NCI-H1417 treated with DMSO at 0.1 percent for 48 hours (cell line): ENCODE measurements at places on chromosomes 4 and X.
A peak's percentile ranks its signal among the peaks of the same experiment; 100 is the strongest.

- DNase-seq = no peak
Measured at GRCh38 chr4:38386654-38387188, 277.3 kb upstream of the KLF3 start.

GRCh38 chr4:169279108-169279507 is 8.4 kb upstream of the SH3RF1 start:
- no peak for DNase-seq

DNA sequence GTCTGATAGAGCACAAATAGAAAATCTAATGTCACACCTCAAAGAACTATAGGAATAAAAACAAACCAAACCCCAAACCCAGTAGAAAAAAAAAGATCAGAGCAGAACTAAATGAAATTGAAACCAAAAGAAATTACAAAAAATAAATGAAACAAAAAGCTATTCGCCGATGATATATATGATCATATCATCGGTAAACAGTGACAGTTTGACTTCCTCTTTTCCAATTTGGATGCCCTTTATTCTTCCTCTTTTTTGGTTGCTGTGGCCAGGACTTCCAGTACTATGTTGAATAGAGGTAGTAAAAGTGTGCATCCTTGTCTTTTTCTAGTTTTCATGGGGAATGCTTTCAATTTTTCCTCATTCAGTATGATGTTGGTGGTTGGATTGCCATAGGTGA is 215.3 kb upstream of the AR start:
- no peak for DNase-seq

- no peak for DNase-seq
Measured at GRCh38 chrX:470686-471085, 84.0 kb upstream of the PPP2R3B start.

GRCh38 chr4:119152741-119153140 is 17.1 kb downstream of the MYOZ2 start:
- DNase-seq = no peak

- no peak for DNase-seq
Measured at GRCh38 chr4:2651998-2652397, 104.1 kb downstream of the TNIP2 start.

DNA sequence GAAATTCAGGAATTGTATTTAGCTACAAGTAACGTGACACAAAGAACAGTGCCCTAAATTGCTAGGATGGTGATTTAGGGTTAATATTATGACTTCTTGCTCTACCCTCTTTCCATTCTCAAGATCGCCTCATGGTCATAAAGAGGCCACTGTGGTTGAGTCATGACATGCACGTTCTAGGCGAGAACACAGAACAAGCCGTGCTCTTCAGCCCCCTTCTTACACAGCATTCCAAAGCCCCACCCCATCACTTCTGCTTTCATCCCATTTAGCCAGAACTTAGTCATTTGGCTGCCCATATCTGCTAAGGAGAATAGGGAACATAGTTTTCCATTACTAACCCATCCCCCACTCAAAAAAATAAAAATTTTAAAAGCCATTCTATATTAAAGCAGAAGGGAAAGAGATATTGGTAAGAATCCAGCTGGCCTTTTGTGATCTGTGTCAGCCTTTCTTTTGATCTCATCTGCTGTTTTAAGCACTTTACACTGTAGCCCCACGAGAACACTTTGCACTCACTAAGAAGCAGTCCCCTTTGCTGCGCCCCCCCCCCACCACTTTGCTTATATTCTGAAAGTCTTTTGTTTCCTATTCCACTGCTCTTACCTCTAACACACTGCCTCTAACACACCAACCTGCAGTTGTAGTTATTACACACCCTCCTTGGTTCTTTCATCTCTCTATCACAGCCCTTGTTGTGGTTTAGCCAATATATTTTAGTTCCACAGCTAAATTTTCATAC is 28.4 kb downstream of the NPNT start:
- DNase-seq = no peak

DNA sequence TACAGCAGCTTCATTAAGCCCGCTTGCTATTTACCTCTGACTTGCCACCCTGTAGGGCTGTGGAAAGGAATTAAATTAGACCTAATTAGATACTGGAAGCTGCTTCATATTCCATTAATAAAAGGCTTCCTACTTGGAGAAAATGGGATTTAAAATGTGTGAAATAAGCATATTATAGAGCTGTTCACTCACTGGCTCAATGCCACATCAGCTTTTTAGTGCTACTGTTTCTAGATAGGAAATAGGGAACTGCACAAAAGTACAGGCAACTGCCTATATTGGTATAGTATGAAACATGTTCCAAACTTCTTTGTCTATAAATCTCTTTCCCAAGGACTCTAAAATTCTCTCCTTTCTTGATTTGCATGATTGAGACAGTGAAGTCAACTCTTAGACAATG is 407.9 kb upstream of the AADAT start:
- no peak for DNase-seq

GRCh38 chrX:78746496-78746895 is 1.0 kb upstream of the LPAR4 start:
- no peak for DNase-seq

- DNase-seq = peak; percentile 31
Measured at GRCh38 chrX:155881158-155881993, at the start of gene VAMP7. Gene VAMP7 (plus strand): TSS chrX:155881345. CDS start chrX:155889467, 8,122 bp downstream.

GRCh38 chrX:9835585-9836210 is 49.5 kb downstream of the SHROOM2 start:
- no peak for DNase-seq

DNA sequence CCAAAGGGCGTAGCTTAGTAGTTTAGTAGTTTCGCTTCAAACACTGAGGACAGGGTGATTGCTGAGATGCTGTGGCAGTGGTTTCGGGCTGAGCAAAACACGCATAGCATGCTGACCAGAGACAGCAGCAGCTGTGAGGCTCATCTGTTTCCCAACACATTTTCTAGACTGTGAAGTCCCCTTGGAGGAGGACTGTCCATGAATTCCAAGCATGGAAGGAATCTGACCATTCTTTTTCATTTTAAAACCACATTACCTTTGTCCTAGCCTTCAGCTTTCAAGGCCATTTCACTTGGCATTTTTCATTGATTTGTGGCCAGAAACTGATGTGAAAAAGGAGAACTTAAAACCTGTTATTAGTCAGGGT is 240.9 kb downstream of the PALLD start:
- no peak for DNase-seq

DNA sequence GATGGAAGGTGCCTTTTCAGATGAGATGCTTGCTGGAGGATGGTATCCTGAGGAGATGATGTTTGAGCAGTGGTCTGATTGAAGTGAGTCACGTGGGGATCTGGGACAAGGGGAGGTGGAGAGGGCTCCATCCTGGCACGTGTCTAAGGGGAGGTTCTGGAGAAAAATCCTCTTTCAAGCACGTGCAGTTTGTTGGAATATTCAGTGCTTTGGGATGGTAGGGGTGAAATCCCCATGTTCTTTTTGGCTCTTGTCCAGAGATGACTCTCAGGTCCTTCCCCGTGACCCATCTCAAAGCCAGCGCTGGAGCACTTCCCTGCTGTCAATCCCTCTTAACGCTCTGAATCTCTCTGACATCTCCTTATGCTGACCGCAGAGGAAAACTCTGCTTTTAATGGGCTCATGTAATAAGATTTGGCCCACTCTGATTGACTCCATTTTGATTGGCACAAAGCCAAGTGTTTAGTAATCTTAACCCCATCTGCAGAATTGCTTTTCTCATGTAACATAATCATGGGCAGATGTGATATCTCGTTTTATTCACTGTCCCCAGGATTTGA is 10.8 kb upstream of the KLKB1 start:
- no peak for DNase-seq

DNA sequence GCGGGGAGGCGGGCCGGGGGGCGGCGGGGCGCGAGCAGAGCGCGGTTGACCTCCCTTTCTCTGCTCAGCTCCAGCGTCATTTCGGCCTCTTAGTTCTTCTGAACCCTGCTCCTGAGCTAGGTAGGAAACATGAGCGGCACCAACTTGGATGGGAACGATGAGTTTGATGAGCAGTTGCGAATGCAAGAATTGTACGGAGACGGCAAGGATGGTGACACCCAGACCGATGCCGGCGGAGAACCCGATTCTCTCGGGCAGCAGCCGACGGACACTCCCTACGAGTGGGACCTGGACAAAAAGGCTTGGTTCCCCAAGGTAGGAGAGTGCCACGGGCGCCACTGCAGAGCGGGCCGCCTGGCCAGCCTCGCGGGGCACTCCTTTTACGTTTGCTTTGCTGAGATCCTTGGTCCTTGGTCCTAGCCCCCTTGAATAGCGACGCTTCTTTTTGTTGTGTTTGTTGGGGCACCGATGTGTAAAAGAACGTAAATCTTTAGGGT is at the start of gene HTATSF1:
HTATSF1 (plus strand) TSS at position 37 of the 497 bp plus-strand sequence; CDS start at position 130, 93 bp downstream.
- no peak for DNase-seq

DNA sequence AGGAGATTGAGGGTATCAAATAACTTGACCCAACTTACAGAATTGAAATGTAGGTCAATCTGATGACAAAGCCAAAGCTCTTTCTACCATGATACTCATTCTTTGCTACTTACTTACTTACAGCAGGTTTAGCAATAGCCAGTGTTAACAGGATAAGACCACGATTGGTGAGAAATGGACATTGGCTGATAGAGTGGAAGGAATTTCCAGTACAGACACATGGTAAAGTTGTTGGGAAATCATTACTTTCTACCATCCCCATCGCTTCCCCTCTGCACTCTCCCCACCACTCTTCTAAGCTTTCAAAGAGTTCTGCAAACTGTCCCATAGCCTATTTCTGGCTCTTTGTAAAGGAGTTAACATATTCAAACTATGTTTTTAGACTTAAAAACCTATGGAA is 119.7 kb downstream of the CHRNA9 start:
- no peak for DNase-seq

DNA sequence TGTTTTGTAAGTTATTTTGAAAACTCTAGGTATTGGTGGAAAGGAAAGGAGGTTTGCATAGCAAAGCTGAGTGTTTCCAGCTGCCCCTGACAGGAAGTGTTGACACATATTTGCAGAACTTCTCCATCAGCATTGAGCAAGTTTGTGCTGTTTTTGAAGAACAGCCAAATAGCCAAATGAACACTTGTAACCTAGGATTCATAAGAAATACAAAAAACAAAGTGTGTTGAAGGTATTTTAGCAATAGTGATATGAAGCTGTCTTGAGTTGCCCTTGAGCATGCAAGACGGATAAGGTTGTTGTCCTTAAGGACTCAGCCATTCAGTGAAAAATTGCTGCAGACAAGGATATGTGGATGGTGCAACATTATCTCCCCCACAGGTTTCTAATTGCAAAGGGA is 68.3 kb upstream of the PGM2 start:
- no peak for DNase-seq

- DNase-seq = no peak
Measured at GRCh38 chr4:150090836-150091235, 12.6 kb downstream of the DCLK2 start.

- DNase-seq = no peak
Measured at GRCh38 chr4:68865760-68866159, 50.0 kb downstream of the UGT2B10 start.

GRCh38 chr4:93719552-93719951 is 109.0 kb upstream of the ATOH1 start:
- no peak for DNase-seq

GRCh38 chrX:70480660-70481018 is 36.0 kb downstream of the DLG3 start:
- DNase-seq = no peak

DNA sequence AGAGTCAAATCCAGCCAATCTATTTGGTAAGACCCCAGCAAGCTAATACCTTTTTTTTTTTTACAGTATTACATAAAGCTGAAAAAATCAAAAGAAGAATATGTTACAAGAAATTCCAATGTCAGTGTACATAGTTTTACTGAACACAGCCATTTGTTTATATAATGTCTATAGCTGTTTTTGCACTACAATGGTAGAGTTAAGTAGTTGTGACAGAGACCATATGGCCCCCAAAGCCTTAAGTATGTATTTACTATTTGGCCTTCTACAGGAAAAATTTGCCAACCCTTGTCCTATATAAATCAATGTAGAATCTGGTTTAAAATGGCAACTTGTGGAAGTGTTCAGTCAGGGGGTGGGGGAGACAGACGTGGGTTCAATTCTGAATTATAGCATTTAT is 60.7 kb downstream of the ANTXR2 start:
- DNase-seq = no peak

DNA sequence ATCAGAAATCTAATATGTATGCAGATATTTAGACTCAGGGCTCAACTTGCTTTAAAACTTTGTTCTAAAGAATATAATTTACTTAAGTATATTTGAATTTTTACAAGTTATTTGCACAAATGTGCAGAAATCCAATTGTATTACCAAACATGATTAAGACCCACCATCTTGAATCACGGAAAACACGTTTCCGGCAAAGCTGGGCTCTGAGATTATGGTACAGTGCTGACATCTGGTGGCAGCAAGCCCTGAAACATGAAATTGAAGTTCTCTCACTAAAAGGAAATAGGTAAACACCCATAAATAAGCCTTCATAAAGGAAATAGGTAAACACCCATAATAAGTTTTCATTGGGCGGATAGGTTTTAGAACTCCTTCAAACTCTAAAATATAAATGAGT is 98.3 kb upstream of the MAOA start:
- no peak for DNase-seq

DNA sequence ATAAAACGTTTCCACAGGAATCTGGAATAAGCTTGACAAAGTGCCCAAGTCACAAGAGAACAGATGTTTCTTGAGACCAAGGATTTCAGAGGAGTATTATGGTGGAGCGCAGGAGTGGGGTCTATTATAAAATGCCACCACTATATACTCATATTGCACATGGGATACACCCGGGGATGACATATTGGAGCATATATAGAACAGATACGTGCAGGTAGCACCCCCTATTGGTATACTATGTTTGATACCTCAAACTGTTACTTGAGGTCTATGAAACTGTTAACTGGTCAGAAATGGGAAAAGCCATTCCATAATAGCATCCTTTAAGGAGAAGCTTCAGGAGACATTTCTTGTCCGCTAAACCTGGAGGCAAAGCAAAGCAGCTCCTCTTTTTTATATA is 86.0 kb downstream of the PCYT1B start:
- DNase-seq = no peak

DNA sequence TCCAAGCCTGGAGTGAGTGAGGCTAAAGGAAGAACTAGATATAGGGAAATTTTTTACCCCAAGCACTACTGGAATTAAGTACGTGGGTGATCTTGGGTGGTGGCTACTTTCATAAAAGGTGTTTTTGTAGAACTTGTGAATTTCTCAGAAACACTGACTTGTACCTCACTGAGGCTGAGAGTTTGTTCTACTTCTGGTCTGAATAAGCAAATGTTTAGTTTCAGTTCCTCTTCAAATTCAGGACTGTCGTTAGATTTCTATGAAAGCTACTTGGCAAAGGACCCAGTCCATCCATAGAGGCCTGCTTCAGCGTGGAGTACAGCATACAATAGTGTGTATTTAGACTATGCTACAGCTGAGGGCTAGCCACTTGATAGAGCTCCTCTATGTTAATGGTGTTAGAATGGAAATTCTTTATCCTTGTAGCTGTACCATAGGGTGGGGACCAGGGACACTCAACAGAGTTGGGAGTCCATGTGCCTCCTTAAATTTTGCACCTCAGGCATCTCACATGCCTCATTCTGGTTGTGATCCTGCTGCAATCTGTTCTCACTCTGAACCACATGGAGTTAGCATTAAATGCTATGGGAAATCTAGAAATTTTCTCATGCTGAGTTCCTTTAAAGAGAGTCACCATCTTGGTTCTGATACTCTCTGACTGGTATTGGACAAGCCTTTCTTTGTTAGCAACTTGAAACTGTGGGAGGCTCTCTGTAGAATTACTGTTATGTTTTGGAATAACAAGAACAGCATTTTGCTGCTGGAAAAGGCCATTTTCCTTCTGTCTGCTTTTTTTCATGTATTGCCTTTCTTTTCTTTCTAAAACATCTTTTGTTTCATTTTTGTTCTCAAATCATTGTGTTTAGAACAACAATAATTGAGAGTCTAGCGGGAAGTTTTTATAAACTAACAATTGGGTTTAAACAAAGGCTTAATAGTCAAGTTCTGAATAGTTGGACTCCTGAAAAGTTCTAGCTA is 86.8 kb downstream of the PDGFRA start:
- DNase-seq = no peak

GRCh38 chr4:154029171-154029570 is 240.3 kb upstream of the SFRP2 start:
- no peak for DNase-seq
